ENCODE measurements at places on chromosomes 4 and X. TPM values are rescaled to one million over a fixed set of nuclear protein-coding genes. Genes with fewer than 3 reads are reported as not detected.
A peak's percentile ranks its signal among the peaks of the same experiment; 100 is the strongest.

GRCh38 chrX:36978886-36979285, 29.3 kb upstream of the FAM47C start:
- DNase-seq, result no peak

- no peak for DNase-seq
These were observed 84.6 kb downstream of the RELL1 start for GRCh38 chr4:37601531-37601930.

Gene IL9R
- total RNA-seq, result 1.4 TPM

DNA sequence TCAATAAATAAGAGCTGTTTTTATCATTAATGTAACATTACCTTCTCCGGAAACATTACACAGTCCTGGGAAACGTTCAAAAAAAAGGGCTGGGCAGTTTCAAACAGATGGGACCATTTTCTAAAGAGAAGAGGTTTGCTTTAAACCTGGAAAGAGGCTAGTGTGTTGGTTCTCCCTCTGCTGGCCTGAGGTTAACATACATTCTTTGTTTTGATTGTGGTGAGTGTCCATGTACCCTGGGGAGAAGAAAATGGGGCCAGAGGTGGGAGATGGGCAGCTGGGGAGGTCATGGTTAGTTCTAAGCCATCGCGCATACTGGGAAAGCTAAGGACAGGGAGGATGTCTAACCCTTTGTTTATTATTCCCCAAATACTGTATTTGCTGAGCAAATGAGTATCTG, 194.7 kb downstream of the CPEB2 start:
- no peak for DNase-seq

DNA sequence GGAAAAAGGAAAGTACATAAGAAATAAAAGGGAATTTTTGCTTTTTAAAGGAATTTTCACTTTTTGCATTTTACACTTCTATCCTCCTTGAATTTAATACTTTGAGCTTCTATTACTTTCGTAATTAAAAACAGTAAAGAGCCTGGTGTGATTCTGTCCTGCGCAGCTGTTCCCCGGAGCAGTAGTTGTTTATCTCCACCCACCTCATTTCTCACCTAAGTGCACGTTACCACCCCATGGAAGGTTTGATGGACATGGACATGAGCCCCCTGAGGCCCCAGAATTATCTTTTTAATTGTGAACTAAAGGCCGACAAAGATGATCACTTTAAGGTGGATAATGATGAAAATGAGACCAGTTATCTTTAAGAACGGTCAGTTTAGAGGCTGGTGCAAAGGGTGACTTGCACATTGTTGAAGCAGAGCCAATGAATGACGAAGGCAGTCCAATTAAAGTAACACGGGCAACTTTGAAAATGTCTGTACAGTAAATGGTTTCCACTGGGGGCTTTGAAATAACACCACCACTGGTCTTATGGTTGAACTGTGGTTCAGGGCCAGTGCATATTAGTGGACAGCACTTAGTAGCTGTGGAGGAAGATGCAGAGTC, 52.1 kb upstream of the TEX13D start:
- no peak for DNase-seq

Gene APOOL
- total RNA-seq, result 24.5 TPM

DNA sequence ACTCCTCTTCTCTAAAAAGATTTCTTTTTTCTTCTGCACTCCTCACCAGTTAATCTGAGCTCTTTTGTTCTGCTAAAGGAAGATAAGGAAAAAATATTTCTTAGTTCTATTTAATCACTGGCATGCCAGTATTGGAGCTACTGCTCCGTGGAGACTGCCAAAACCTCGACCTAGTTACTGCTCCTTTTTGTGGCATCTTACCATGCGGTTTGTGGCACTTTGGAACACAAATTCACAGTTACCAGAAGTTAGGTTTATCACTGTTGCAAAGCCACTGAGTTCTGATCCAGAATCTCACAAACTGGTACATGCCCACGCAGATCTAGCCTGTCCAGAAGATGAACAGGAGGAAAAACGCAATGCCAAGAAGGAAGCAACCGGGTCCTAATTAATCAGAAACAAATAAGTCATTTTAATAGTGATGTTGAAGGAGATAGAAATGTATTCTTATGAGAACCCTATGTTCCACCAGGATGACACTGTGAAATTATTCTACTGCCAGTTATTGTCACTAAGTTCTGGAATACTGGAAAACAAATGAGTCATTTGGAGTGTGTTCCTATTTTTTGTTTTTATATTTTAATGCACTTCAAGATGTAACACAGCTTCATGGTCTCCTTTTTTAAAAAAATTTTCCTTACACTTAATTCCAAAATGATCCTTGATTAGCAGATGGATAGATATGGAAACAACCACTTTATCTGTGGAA, 106.7 kb upstream of the GK2 start:
- DNase-seq, result no peak

- no peak for DNase-seq
These were observed 149.7 kb downstream of the RRAGB start for GRCh38 chrX:55867181-55867651.

- no peak for DNase-seq
These were observed 3.6 kb downstream of the ABLIM2 start for GRCh38 chr4:8155048-8155447.

DNA sequence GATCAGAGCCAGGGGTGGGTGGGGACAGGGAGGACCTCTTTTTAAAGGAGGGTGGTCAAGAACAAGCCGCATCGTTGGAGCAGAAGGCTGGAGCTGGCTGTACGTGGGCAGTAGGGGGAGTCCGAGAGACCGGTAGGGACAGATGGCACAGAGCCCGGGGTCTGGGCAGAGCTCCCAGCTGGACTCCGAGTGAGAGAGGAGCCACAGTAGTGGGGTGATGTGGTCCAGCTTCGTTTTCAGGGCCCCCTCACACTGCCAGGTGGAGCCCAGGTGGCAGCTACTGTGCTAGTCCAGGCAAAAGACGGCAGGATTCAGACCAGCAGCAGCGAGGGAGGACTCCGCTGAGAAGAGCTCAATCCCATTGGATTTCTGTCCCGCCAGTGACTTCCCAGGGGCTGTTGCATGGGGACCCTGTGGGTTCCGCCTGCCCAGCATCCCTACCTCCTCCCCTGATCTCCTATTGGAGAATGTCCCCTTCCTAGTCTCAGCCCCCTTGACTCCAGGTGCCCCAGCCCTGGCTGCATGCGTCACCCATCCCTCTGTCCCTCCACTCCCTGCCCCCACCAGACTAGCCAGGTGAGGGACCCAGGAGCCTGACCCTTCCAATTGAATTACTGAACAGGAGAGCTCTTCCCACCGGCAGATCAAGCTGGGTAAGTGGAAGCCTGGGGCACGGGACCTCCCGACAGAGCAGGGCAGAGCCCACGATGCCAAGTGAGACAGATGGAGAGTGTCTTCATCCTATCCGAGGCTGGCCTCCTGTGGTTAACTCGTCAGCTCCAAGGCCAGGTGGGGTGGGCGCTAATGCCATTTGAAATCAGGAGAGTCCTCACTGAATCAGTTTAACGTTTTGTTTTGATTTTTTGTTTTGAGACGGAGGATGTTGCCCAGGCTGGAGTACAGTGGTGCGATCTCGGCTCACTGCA, 2.9 kb downstream of the ARHGAP4 start:
- DNase-seq, result no peak

- DNase-seq, result no peak
These were observed 8.2 kb downstream of the CASP3 start for GRCh38 chr4:184641022-184641421.

GRCh38 chr4:180330521-180330920, 1912.7 kb upstream of the TENM3 start:
- no peak for DNase-seq

- peak; percentile 45 for DNase-seq
These were observed 59.2 kb downstream of the SLC7A11 start for GRCh38 chr4:138182838-138183426.

DNA sequence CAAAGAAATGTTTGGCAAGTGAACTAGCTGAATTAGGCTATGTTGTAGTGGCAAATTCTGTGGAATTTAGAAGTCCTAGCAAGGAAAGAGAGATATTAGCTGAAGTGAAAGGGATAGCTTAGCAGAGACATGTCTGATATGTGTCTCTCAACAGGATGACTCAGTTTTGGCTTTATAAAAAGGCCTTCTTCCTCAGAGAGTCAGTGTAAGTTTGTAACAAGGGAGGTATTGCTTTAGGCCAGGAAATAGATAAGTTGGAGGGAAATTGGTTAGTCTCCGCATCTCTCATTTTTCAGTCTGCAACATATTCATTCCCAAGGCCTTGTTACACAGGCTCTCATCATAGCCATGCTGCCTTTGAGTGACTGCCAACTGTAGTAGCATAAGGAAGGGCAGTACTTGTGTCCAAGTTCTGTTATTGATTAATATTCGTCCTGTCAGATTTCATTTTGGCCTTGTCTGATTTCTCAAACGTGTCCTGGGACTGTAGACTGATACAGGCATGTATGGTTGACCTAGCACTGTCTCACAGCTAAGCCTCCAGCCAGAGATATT, 4.0 kb downstream of the TMEM164 start:
- no peak for DNase-seq

Gene F11
- not detected for total RNA-seq

- DNase-seq, result peak; percentile 62
These were observed 4.8 kb upstream of the HGFAC start for GRCh38 chr4:3436798-3437581.

Gene FAAH2
- 6.1 TPM for total RNA-seq

DNA sequence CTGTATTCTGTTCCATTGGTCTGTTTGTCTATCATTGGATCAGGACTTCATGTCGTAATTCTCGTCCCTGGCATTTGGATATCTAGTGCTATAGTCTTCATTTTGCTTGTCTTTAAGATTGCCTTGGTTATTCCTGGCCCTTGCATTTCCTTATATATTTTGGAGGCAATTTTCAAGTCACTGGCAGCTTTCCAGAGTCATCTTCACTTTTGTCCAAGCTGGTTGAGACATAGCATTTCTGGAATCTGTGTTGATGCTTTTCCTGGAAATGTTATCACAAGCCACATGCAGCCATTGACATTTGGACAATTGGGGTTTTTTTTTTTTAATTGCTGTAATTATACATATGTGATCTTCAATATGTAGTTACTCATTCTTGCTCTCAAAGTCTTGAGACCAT, 45.2 kb upstream of the HGFAC start:
- DNase-seq, result no peak

DNA sequence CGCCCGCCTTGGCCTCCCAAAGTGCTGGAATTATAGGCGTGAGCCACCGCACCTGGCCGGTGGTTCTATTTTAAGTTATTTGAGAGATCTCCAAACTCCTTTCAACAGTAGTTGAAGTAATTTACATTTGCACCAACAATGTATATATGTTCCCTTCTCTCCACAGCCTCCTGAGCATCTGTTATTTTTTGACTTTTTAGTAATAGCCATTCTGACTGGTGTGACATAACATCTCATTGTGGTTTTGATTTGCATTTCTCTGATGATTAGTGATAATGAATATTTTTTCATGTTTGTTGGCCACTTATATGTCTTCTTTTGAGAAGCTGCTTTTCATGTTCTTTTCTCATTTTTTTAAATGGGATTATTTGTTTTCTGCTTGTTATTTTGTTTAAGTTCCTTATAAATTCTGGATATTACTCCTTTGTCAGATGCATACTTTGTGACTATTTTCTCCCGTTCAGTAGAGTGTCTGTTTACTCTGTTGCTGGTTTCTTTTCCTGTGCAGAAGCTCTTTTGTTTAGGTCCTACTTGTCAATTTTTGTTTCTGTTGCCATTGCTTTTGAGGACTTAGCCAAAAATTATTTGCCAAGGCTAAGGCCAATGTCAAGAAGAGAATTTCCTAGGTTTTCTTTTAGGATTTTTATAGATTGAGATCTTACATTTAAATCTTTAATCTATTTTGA, 213.2 kb downstream of the ARHGAP24 start:
- DNase-seq, result no peak

GRCh38 chrX:100600758-100601157, 16.0 kb downstream of the TNMD start:
- no peak for DNase-seq

DNA sequence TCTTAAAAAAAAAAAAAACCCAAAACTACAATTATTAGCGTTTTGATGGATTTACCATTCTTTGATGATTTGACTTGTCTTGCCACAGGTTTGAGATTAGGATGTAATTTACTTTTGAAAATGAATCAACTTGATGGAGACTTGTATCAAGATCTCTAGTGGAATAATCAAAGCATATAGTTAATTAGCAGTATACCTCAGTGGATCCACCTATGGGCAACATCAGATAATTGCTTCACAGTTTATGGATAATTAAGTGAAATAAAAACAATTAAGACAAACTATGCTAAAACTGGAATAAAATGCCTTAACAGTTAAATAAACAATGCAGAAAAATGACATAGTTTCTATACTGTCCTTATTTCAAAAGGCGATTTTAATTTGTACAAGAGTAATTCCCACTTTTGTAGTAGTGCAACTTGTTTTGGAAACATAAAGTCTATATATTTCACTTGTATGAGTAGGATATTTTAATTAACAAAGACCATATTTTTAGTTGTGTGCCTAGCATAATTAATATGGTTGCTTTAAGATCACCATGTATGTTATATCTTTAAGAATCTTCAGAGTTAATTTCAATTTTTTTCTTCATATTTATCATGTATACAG, 4.2 kb downstream of the CPEB2 start:
- no peak for DNase-seq

GRCh38 chr4:175891851-175892250, 79.8 kb upstream of the GPM6A start:
- peak; percentile 38 for DNase-seq

Gene FOXR2
- total RNA-seq, result not detected

- peak; percentile 3 for DNase-seq
These were observed 25.6 kb downstream of the ZRSR2 start for GRCh38 chrX:15815779-15816437.

DNA sequence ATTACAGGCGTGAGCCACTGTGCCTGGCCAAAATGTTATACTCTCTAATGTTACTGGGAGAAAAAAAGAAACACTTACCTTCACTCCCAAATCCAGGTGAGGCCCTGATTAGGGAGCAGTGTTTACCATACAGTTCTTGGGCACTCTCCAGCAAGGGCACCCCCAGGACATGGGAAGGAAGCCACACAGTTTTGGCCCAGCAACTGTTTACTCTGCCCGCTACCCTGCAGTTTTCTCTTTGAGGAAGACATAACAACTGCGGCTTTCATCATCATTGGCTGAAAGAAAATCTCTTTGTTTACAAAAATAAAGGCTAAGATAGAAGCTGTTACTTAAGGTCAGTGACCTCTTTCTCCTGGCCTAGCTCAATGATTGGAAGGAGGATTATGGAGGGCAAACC, 145.5 kb upstream of the DUSP21 start:
- no peak for DNase-seq

All from HCT116 (cell line).